ENCODE measurements at places on chromosomes 2 and 18. TPM values are rescaled to one million over a fixed set of nuclear protein-coding genes. Genes with fewer than 3 reads are reported as not detected.
A peak's percentile ranks its signal among the peaks of the same experiment; 100 is the strongest.

Gene CRYGD
- polyA plus RNA-seq, result not detected

Gene GRHL1
- 0.41 TPM for polyA plus RNA-seq

Gene ALPG
- polyA plus RNA-seq, result not detected

Gene PSTPIP2
- 0.29 TPM for polyA plus RNA-seq

Gene TMEM247
- polyA plus RNA-seq, result not detected

Gene OSBPL6
- polyA plus RNA-seq, result not detected

Gene SERPINB10
- polyA plus RNA-seq, result not detected

Gene SCYGR4
- not detected for polyA plus RNA-seq

Gene TGFA
- not detected for polyA plus RNA-seq

Gene GLI2
- not detected for polyA plus RNA-seq

GRCh38 chr2:208375491-208376068, 31.0 kb upstream of the PTH2R start:
- no peak for DNase-seq
- H3K27ac ChIP-seq, result no peak overlapping the region
- no peak overlapping the region for H3K4me3 ChIP-seq
- no peaks in the 10 kb centered on the region for H3K4me1 ChIP-seq
- H3K27me3 ChIP-seq, result peaks cover 3% of the 10 kb centered on the region
- H3K36me3 ChIP-seq, result no peaks in the 10 kb centered on the region

GRCh38 chr18:61572871-61573270, 239.6 kb downstream of the CDH20 start:
- no peaks in the 10 kb centered on the region for H3K4me1 ChIP-seq
- H3K27ac ChIP-seq, result no peak overlapping the region
- no peak for DNase-seq
- H3K27me3 ChIP-seq, result peaks cover 27% of the 10 kb centered on the region
- no peaks in the 10 kb centered on the region for H3K36me3 ChIP-seq
- H3K4me3 ChIP-seq, result no peak overlapping the region

DNA sequence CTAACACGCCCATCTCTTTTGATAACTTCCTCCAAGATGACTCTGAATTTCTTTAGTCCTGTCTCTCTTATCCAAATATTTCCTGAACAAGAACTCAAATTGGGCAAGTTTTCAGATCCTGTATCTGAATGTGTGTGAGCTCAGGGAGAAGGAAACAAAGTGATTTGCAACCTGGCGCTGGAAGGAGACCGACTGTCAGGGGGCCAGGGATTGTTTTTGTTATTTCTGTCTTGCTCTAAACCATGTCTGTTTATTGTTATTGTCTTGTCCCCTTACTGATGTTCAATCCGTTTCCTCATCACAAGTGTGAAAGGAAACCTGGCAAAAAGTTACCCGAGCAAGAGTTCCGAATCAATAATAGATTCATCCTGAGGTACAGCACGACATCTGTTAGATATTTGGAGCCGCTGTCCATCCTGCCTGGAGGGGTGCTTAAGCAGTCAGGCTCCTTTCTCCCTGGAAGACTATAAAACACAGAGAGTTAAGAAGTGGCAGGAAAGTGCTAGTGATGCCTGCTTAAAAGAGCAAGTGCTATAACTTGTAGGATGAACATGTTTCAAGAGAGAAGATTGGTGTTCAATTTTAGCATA, 132.5 kb upstream of the OSR1 start:
- no peak for DNase-seq
- no peak overlapping the region for H3K27ac ChIP-seq
- H3K4me1 ChIP-seq, result no peaks in the 10 kb centered on the region
- H3K4me3 ChIP-seq, result no peak overlapping the region
- no peaks in the 10 kb centered on the region for H3K36me3 ChIP-seq
- H3K27me3 ChIP-seq, result peaks cover 19% of the 10 kb centered on the region

- H3K4me3 ChIP-seq, result peak overlapping the region; percentile 73
- peak overlapping the region; percentile 59 for H3K27ac ChIP-seq
- H3K4me1 ChIP-seq, result peaks cover 25% of the 10 kb centered on the region
- peaks cover 51% of the 10 kb centered on the region for H3K27me3 ChIP-seq
Observed at GRCh38 chr2:101223814-101224231, 28.9 kb upstream of the CNOT11 start.

DNA sequence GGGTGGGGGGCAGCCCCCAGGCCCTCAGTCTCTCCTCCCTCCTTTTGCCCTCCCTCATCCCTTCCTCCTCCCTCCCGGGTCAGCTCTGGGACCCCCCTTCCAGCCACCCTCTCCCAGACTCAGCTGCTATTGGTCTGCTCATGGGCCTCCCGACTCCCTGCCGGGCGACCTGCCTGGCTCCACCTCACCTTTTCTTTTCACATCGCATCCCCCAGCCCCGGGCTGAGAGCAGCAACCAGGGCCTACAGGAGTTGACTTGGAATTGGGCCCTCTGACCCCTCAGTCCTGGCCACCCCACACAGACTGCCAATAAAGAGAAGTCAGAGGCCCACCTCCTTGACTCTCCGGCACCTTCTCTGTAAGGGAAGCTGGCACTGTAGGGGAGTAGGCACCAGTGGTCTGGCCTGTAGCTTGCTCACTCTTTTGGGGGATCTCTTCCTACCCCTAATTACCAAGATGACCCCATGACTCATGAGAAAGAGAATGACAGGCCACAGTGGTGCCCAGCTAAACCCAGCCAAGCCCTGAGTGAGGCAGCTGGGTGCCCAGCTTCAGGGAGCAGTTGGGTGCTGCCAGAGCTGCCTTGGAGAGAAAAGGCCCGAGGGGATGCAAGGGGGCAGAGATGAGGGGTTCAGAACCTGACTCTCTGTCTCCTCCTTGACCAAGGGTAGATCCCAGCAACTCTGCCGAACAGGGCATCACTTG, 2.0 kb upstream of the ECEL1 start:
- H3K4me1 ChIP-seq, result peaks cover 7% of the 10 kb centered on the region
- no peak for DNase-seq
- no peaks in the 10 kb centered on the region for H3K36me3 ChIP-seq
- no peak overlapping the region for H3K4me3 ChIP-seq
- no peak overlapping the region for H3K27ac ChIP-seq

DNA sequence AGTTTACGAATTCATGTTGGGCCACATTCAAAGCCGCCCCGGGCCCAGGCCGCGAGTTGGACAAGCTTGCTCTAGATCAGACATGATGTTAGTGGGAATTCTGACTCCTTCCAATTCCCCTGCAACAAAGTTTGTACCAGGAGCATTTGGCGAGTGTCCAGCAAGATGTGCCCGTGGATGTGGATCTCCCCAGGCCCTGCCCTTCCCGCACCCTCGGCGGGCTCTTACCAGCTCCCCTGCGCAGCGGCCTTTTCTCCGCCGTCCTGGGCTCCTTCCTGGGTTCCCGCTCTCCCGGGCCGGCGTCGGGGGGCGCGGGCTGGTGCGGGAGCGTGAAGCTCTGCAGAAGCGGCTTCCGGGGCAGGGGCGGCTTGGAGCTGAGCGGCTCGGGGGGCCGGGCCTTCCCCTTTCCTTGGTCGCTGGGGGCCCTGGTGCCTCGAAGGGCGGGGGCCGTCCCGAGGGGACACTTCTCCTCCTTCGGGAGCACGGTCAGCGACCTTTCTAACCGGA, 90.8 kb upstream of the MGAT4A start:
- peak overlapping the region; percentile 73 for H3K4me3 ChIP-seq
- H3K4me1 ChIP-seq, result peaks cover 12% of the 10 kb centered on the region
- no peaks in the 10 kb centered on the region for H3K36me3 ChIP-seq
- DNase-seq, result no peak
- peaks cover 20% of the 10 kb centered on the region for H3K27me3 ChIP-seq

DNA sequence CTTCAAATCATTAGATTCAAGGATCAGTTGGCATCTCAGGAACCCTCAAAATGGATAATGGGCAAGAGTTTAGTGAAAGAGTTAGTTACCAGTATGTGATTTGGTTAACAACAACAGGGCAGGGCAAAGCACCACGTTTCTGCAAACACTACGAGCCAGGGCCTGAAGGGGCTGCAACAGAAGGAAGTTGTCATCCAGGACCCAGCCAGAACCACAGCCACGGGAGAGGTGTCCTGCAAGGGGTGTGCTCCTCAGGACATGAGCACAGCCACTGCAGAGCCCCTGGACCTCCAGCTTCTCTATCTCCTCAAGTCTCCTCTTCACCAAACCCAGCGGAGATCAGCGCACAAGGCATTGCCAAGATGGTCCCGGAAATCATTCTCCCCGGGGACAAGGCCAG, 173.3 kb upstream of the PIEZO2 start:
- DNase-seq, result no peak
- H3K27ac ChIP-seq, result no peak overlapping the region
- no peak overlapping the region for H3K4me3 ChIP-seq

DNA sequence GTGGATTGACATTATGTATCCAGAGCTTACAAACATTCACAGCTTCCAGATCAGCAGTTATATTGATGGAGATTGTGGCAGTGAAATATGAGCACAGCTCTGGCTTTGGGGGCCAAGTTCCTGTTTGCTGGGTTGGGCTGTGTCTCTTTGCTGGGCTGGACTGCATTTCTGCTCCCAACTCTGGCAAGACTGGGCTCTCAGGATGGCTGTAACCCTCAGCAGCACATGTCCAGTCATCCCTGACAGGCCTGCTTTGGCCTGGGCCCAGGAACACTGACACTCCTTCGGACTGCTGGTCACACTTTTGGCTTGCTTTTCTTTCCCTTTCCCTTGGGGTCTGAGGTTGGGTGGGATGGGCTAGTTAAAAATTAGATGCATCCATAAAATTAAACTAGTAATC, 17.9 kb upstream of the VPS4B start:
- H3K27me3 ChIP-seq, result peaks cover 7% of the 10 kb centered on the region
- H3K4me1 ChIP-seq, result peaks cover 15% of the 10 kb centered on the region
- DNase-seq, result no peak
- H3K27ac ChIP-seq, result no peak overlapping the region
- H3K36me3 ChIP-seq, result no peaks in the 10 kb centered on the region
- H3K4me3 ChIP-seq, result no peak overlapping the region

DNA sequence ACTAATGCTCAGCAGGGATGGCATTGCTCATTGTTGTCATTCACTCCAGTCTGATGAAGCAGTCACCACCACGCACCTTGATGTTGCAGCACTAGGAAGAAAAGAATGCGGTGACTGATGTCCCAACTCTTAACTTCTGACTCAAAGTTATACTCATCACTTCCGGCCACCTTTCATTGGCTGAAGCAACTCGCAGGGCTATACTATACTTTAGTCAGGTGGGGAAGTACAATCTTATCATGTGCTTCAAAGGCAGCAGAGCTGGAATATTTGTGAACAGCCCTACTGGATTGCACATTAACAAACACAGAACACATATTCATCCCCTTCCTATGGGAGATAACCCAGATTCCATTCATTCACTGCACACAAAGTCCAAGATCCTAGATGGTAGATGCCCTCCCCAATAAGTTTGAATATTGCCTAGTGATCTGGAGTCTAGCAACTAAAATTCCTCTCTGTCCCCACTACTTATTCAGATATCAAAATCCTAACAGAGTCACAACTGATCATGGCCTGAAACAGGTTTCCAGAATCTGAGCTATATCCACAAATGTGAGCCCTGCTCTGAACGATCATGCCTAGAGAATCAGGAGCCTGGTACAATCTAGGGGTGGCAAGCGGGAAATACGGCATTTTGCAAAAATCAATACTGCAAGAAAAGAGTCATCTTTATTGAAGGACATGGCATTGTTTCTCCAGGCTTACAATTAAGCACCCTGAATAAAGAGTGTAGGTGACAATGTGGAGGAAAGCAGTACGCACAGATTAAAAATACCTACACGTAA, 3.4 kb upstream of the SPATS2L start:
- peaks cover 10% of the 10 kb centered on the region for H3K4me1 ChIP-seq
- no peaks in the 10 kb centered on the region for H3K36me3 ChIP-seq
- H3K27me3 ChIP-seq, result peaks cover 16% of the 10 kb centered on the region
- DNase-seq, result no peak
- H3K27ac ChIP-seq, result no peak overlapping the region

GRCh38 chr18:27005589-27005988, 140.1 kb upstream of the AQP4 start:
- peaks cover 10% of the 10 kb centered on the region for H3K27me3 ChIP-seq
- no peaks in the 10 kb centered on the region for H3K4me1 ChIP-seq
- no peak overlapping the region for H3K4me3 ChIP-seq

- H3K27me3 ChIP-seq, result peaks cover 43% of the 10 kb centered on the region
- no peaks in the 10 kb centered on the region for H3K36me3 ChIP-seq
Observed at GRCh38 chr2:161414042-161415033, 1.8 kb upstream of the TBR1 start.

DNA sequence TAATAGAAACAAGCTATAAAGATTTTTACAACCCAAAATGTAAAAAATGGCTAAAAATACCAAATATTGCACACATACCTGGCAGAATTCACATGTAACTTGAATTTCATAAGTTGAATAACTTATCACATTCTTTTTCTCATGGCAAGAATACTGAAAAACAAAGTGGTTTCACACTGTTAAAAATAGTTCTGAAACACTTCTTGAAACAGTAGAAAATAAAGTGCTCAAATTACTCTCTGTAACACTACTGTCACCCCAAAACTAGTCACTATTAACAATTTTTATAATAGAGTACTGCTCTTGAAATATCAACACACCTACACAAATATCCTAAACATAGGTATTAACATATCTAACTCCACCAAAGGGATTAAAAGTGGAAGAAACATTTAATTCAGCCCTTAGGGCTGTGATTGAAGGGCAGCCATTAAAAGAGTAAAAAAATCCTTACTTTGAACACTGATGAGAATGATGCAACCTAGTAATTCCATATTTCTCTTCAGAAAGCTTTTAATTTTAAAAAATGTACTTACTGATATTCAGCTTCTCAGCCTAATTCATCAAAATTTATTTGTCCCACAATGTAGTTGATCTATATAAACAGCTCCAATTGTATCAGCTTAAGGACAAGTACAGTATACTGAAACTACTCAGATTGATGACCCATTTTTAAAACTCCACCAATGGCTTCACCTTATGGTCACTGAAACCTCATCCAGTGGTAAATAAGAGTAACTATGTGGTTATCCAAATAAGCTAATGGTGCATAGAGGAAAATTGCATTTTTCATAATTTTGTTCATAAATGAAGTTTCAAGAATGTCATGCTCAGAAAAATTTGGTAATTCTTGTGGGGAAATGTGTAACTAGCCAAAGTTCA, 31.4 kb downstream of the ATF2 start:
- no peak for DNase-seq
- H3K4me1 ChIP-seq, result peaks cover 14% of the 10 kb centered on the region
- H3K36me3 ChIP-seq, result peaks cover 16% of the 10 kb centered on the region
- H3K4me3 ChIP-seq, result no peak overlapping the region

DNA sequence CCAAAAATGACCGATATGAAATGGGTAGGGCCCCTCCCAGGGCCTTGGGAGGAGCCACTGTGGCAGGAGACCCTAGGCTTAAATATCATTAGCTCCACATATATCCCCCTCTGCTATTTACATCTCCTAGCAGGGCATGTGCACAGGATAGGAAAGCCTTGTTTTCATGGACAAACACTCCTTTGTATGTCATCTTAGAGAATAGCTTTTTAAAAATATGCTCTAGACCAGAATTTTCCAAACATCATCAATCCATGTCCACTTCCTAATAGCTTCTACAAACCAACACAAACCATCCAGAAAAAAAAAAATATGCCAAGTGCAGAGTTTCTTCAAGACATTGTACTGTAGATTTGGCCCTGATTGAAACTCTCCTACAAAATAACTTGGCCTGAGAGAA, 10.8 kb downstream of the DAPL1 start:
- no peak overlapping the region for H3K27ac ChIP-seq
- no peaks in the 10 kb centered on the region for H3K4me1 ChIP-seq
- H3K27me3 ChIP-seq, result peaks cover 5% of the 10 kb centered on the region
